ENCODE measurements at places on chromosomes 3 and 15.

- DNase-seq, result no peak
Observed at GRCh38 chr3:129605203-129605921, 1.1 kb downstream of the PLXND1 start.

DNA sequence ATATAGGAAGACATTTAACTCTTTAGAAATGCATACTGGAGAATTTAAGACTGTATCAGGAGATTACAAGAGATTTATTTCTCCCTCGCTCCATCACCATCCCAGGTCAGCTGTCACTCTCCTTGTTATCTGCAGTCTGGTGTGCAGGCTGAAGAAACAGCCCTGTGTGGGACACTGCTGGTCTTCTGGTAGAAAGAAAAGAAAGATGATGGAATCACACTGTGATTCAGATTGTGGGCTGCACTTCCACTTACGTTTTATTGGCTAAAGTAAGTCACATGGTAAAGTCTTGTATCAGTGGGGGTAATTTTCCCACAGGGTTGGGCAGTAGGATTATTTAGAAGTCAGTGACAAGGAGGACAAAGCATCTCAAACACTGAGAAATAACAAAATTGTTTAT, 18.1 kb upstream of the ATP1B3 start:
- no peak for DNase-seq

DNA sequence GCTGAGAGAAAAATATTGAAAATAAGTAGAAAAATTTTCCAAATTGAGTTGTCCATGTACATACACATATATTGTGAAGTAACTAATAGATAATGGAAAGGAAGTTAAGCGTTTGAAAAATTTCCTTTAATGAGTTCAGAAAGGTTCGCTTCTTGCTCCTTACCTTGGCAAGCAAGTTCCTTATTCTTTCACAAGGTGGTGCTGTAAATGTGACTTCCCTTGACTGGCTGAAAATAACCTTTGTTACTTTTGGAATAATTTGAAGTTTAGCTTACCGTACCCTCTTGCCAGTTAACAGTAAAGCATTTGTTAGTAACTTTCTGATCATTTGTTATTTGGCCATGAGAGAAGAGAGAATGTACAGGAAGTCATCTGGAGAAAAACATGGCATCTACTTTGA, 41.6 kb downstream of the PYDC2 start:
- DNase-seq, result no peak

DNA sequence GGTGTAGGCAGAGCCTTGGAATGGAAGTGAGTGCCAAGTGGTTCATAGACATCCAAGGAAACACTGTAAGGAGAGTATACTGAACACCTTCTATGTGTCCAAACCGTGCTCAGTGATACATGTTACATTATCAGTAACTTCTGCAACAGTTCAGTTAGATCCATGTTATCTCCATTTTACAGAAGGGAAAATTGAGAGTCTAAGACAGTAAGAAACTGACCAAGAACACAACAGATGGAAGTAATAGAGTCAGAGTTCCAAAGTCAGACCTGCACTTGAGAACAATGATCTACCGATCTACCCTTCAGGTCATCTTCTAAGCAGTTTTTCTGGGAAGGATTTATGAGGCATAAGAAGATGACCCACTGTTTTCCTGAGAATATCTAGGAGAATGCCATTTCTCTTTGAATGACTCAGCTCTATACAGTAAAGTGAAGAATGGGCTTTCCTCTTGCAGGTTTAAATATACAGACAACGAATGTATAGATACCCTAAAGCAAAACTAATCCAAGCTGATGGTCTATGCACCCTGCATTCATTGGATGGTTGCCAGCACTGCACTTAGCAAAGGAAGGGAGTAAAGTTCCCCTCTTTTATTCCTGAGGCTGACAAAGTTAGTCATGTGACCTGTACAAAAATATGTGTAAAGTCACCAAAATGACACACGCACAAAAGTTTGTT, 604.1 kb upstream of the MDFIC2 start:
- DNase-seq, result no peak

DNA sequence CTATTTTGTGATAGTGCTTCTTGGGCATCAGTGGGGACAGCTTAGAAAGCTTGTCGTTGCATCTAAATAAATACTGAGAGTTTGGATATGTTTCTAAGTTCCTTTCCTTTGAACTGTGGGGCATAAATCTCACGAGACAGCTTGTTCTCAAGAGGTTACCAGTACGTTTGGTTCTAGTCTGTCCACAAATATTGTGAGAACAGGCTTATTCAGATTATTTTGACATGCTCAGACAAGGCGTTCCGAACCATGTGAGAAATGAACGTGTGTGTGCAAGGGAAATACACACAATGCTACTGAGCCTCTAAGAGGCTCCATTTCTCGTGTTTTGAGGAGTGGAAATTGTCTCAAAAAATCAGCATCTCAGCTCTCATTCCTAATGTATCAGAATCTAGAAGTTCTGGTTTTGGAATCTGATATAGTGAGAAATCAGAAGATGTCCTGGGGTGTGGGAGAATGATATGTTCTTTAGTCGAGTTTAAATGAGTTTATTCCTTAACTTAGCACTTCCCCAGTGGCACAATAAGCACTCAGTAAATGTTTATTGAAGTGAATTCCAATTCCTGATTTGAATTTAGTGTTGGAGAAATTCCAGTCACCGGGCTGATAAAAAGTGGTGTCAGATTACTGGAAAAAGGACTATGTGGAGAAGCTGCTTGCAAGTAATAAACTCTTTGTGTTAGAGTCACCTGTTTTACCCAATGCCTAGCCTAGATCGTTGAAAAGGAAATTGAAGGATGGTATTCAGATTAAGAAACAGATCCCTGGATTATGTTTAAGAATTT, 481.5 kb downstream of the LPP start:
- DNase-seq, result no peak

DNA sequence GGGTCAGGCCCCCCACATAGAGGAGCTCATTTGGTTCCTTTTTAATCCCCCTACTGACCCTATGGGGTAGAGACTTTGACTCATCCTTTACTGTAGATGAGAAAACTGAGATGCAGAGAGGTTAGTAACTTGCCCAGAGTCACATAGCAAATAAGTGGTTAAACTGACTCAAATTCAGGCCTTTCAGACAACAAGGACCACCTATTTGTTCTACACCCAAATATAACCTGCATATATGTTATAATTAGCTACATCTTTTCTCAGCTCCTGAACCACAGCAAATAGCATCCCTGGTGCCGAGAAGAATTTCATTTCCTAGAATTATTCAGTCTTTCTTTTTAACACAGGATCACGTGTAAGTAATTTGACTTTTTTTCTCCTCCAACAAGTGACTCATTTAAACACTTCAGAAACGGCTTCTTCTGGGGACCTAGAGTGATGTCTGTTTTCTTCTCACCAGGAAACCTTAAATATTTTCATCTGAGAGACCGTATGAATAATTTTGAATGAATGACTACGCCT, 57.4 kb downstream of the MGLL start:
- DNase-seq, result no peak

- DNase-seq, result no peak
Observed at GRCh38 chr3:154690413-154690812, 260.4 kb upstream of the GPR149 start.

GRCh38 chr15:64443747-64444621, 16.4 kb upstream of the ZNF609 start:
- DNase-seq, result peak; percentile 89

GRCh38 chr3:190746986-190747385, 115.5 kb downstream of the GMNC start:
- DNase-seq, result no peak

GRCh38 chr3:98596541-98597500, 3.4 kb upstream of the CPOX start:
- DNase-seq, result no peak

DNA sequence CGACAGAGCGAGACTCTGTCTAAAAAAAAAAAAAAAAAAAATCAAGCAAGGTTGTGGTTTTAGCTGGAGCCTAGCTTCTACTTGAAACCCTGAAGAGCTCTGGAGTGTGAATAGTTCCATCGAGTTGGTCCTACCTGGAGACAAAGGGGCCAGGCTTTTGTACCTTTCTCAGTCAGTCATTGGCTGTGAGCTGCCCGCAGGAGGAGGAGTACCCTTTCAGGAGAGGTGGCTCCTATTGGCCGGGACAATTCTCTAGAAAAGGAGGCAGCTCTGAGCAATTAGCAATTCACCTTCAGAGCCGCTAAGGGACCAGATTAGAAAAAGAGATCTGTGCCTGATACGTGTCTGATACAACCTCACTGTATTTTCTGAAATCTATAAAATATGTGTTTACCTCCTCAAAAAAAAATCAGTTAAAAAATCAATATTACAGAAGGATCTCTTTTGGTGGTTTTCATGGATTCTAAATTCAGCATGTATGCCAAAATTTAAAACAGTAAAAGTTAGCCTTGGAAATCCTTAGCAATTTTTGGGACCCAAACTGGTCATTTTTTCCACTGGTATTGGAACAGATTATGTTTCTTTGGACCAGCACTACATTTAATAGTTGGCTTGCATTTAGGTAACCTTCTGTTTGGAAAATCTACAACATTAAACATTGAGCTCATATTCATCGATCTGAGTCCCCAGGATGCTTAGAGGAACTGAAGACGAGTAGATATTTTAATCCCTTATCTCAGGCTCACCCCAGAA, 29.7 kb upstream of the PDCD6IP start:
- no peak for DNase-seq

DNA sequence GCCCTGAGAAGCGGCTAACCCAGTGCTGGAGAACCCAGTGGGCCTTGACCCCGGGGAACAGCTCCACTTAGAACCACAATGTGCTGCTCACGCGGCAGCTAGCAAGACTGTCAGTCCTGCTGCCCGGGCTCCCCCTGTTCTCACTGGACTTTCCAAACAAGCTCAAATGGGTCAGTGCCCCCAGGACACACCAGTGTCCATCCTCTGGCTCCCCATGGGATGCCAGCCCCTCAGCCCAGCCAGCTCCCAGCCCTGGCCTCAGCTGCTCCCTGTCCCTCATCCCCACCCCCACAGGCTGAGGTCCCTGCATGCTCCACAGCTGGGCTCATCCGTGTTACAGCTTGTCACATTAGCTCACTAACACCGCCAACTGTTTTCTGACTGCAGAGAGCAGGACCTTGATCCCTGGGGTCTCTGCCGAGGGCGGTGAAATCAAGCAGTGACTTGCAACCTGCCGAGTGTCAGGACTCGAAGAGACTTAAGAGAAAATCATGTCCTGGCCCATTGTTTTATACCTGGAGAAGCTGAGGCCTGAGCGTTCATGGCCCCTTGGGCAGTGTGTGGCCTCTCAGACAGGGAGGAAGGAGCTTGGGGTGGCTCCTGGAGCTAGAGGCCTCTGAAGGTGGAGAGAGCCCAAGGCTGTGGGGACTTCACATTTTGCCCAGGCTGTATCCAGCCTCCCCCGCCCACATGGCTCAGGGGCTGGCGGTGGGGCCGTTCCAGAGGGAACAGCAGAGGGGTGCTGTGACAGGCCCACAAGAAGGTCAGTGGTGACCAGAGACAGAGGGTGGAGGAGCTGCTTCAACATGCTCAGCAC, 157.5 kb downstream of the MEGF11 start:
- no peak for DNase-seq

- DNase-seq, result no peak
Observed at GRCh38 chr15:66657185-66658020, 44.6 kb upstream of the SMAD6 start.
